ENCODE measurements at places on chromosomes 1 and 21.

- DNase-seq: no peak
Measured at GRCh38 chr1:46438346-46438745, 44.2 kb downstream of the FAAH start.

DNA sequence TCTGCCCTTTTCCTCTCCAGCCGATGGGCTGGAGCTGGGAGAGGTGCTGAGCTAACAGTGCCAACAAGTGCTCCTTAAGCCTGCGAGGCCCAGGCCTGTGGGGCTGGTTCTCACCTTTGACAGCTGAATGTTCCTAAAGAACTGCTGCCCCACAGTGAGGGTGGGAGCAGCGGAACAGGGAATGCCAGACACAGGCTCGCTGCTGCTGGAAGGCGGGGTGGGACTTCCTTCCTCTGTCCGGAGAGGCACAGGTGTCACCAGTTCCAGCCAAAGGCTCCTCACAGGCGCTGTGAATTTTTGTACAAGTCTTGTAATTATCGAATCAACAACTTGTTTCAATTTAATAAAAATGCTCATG is 47.1 kb downstream of the COQ8A start:
- no peak for DNase-seq

DNA sequence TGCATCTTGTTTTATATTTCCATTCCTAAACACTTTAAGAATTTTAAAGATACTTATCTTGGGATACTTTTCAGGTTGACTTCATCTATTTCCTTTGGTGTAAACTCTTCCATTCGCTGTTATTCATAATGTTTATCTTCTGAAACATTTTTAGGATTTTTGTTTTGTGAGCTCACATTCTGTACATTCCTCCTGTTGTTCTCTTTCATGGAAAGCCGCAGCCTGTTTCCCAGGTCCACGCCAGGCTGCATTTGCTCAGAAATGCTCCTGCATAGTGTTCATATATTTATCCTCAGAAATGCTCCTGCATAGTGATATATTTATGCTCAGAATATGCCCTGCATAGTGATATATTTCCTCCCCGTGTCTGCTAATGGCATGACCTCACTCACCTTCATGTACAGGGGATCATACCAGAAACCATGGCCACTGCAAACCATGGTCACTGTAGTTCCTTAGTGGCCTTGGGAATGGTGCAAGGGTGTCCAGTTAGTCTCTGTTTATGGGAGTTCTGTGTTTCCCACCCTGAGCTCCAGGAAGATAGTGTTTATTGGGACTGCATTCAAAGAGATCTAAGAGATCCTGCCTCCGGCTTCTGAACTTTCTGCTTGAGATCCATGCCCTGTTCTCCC is 153.9 kb upstream of the GREM2 start:
- DNase-seq: no peak

- DNase-seq: no peak
Measured at GRCh38 chr1:54403808-54404261, 2.4 kb downstream of the SSBP3 start.

- no peak for DNase-seq
Measured at GRCh38 chr1:24384251-24385090, 29.1 kb downstream of the STPG1 start.

DNA sequence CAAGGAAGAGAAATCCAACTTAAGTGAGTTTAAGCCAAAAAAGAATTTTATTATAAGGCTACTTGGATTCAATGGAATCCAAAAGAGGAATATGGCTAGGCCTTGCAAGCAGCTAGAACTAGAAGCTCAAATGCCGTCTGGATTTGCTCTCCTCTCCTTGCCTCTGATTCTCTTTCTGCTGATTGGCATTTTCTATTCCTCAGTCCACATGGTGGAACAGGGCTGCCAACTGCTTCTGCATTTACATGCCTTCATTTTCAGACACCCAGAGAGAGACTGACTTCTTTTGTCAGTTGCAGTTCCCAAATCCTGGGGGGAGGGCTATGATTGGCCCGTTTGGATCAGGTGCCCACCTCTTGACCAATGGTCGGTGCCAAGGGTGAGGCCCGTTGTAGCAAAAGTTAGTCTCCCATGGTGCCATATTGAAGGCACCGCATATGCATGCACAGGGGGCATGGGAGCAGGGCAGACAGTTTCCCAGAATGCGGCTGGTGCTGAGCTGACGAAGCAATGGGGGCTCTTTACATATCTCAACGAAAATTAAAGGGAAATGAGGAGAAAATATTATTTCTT is 18.3 kb downstream of the ZBTB18 start:
- no peak for DNase-seq

DNA sequence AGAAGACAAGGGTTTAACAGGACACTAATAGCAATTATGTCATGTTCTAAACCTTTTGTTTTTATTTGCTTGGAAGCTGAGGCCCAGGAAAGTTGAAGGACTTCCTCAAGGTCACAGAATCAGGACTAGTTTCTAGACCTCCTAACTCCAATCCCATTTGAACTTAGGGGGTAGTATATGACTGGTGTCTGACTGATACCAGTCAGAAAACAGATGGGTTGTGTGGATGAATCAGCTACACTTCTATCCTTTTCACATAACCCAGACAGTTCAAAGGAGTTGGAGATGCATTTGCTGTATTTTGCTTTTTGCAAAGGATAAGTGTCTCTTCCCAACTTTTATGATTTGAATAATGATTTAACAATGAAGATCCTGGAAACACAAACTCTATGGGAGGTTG is 322.5 kb downstream of the HLX start:
- DNase-seq: no peak

All from NCI-H1105 (cell line).